ENCODE measurements at places on chromosomes 5 and 9.

- no peak for DNase-seq
Measured at GRCh38 chr9:125679597-125680189, 27.3 kb downstream of the MAPKAP1 start.

GRCh38 chr9:137807721-137808703 lies 69.6 kb upstream of the CACNA1B start:
- no peak for DNase-seq

- DNase-seq: no peak
Measured at GRCh38 chr5:95220381-95220780, 64.5 kb downstream of the MCTP1 start.

GRCh38 chr5:1086871-1087270 lies 25.0 kb downstream of the SLC12A7 start:
- DNase-seq: no peak

- DNase-seq: no peak
Measured at GRCh38 chr5:1336749-1337488, 8.0 kb downstream of the CLPTM1L start.
